Fibroblast of skin of right quadriceps (primary cell): ENCODE measurements at places on chromosomes 13 and 19.
A peak's percentile ranks its signal among the peaks of the same experiment; 100 is the strongest.

- no peak for DNase-seq
Observed at GRCh38 chr13:26762745-26763345, 2.3 kb upstream of the GPR12 start.

DNA sequence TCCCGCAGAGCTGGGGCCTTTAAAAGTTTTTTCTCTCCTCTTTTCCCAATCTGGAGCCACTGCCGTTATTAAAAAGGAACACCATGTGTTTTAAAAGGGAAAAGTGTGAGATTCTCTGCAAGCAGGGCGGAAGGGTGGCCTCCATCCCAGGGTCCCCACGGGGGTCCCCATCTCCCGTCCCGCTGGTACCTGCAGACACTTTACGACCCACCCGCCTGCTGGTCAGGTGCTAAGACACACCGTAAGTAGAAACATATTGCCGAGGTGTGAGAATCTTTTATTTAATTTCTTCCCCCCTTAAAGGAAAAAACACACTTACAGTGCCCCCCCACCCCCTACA lies 1.8 kb downstream of the CRLF1 start:
- no peak for DNase-seq

- no peak for DNase-seq
Observed at GRCh38 chr19:41311072-41311471, 1.1 kb downstream of the CCDC97 start.

DNA sequence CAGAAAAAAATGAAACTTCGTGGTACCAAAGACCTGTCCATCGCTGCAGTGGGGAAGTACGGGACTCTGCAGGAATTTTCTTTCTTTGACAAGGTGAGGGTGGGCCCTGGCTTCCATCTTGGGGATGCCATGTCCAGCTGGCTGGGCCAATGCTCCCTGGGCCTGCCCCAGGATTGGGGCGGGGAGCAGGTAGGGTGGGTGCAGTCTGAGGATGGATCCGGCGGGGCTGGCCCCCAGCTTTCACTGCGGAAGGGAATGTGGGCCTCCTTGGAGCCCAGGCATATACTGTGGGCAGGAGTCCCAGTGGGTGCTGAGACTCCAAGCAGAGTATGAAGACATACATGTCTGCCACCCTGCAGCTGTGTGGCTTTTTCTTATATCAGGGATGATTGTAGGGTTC lies 23.9 kb downstream of the SIN3B start:
- DNase-seq, result no peak

DNA sequence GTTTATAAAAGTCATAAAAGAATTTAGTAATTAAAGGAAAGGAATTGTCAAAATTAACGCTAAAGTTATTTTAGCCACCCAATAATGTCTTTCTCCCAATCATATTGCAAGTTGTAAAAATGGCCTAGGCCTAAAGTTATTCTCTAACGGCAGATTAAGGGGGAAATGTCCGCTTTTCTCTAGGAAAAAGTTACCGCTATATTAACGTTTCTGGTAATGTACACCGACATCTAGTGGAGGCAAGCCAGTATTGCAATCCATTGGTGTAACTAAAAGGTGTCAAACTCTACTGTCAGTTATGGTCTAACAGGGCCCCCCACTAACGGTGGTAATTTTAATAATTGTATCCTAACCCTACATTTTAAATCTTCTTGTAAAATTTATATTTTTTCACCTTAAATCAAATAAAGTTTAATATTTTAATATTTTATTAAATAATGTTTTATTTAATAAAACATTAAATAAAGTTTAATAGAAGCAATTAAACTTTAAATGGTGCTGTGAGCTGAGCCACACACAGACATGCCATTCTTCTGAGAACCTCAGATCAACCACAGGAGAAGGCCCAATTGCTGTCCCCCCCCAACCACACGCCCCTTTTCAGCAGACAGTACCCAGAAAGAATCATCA lies 35.9 kb upstream of the ZSCAN5A start:
- DNase-seq, result peak; percentile 44
